Activated naive CD4-positive, alpha-beta T cell treated with anti-CD3 and anti-CD28 coated beads, Interleukin-2, amount 50 U/mL, for 72 hours (primary cell): ENCODE measurements at places on chromosomes 6 and 20.

DNA sequence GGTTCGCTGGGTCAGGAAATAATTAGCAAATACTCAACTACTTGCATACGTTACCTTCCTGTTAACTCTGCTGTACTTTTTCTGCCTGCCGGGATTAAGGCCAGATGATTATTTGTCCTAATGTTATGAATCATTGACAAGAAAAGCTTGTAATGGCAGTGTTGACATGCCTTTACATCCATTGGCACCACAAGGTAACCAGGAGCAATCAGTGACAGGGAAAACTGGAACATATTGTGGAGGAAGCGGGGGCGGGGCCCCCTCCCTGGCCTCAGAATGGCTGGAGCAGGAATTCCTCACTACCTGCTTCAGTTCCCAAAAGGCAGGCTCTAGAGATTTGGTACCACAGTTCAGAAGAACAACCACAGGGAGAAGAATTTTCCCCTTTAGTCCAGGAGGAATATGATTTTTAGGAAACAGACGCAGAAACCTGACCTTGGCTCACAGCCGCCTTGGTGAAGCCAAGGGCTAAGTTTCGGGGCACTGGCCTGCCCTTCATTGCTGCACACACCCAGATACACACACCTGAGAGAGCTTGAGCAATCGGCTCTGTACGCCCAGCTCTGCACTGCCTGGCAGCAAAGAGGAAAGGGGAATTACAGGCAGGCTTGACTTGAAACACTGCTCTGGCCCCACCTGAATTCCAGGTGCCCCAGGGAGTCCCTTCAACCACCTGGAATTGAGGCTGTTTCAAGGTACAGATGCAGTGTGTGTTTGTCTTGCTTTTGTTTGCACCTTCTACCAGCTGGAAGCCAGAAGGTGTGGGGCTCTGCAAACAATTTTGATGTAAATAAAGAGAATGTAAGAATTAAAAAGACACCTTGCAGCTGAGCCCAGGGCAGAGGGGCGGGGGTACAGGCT lies 89.8 kb downstream of the MYB start:
- DNase-seq = no peak

GRCh38 chr6:132971676-132972075 lies 157.3 kb downstream of the RPS12 start:
- no peak for DNase-seq

DNA sequence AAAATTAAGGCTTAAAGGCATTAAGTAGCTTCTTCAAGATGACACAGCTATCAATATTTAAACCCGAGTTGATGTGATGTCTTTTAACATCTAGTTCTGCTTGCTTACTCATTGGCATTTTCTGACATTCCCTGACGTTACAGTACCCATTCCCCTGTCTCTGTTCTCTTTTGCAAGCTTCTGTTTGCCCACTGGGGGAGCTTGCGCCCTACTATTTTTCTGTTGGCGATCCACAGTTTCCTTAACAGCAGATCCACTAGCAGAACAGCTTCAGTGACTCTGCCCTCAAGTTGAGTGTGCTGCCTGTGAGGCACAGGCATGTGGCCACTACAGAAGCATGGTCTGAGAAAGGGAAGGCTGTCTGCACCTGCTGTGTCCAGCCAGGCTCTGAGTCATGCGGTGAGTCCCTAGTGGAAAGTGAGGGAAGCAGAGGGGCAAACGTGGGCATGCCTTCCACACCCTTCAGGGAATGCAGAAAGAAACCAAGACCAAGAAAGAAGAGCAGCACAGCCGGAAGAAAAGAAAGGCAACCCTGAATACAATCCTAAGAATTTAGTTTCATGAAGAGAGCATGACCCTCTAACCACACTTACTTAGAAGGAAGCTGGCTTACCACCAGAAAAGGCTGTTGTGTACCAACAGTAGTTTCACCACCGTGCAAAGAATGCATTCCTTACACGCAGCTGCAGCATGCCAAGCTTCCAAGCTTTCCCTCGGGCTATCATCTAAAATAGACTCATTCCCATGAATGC lies 97.7 kb upstream of the VGLL2 start:
- DNase-seq = no peak

DNA sequence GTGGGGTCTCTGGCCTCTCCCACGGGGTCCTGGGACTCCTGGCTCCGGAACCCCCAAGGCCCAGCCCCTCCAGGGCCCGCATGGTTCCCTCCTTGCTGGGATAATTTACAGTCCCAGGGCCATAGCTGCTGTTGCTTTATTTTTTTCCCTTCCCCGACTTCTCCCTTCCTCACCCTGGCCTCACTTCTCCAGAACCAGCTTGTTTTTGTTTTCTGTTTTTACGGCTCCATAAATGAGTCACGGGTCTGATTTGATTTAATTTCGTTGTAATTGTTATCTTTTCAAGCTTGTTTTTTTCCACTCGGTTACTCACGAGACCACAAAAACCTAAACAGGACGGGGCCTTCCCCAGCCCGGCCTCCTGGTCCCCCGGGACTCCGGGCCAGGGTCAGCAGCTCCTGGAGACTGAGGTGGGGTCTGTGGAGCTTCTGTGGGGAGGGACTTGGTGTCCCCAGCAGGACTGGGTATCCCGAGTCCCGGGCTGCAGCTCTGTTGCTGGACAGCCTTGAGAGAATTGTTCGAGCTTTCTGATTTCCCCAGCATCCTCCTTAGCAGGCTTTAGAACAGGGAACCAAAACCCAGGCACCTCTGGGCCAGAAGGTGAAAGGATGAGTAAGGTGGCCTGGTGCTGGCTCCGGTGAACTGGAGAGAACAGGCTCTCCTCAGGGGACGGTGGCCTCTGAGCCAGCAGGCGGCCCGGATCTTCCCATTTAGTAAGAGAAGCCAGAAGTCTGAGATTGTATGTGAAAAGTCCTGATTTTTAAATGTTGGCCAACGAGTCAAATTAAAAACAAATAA lies 94.9 kb downstream of the CEBPB start:
- no peak for DNase-seq

- DNase-seq = no peak
Observed at GRCh38 chr6:41439524-41440418, 104.4 kb downstream of the NCR2 start.

GRCh38 chr6:52253494-52253893 lies 9.2 kb upstream of the IL17F start:
- DNase-seq = peak; percentile 50

GRCh38 chr20:48959899-48960550 lies 38.5 kb downstream of the ARFGEF2 start:
- no peak for DNase-seq

DNA sequence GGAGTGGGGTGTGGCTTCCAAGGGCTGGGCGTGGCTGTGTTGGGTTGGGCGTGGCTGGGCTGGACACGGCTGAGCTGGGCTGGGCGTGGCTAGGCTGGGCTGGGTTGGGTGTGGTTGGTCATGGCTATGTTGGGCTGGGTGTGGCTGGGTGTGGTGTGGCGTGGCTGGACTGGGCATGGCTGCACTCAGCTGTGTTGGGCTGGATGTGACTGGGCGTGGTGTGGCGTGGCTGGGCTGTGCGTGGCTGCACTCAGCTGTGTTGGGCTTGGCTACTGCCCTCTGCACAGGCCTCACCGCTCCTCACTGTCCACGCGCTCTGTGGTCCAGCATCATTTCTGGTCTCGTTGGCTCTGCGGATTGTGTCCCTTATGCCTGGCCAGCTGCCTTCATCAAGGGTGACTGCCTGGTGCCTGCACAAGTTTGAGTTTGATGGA lies 43.5 kb upstream of the SLCO4A1 start:
- no peak for DNase-seq

DNA sequence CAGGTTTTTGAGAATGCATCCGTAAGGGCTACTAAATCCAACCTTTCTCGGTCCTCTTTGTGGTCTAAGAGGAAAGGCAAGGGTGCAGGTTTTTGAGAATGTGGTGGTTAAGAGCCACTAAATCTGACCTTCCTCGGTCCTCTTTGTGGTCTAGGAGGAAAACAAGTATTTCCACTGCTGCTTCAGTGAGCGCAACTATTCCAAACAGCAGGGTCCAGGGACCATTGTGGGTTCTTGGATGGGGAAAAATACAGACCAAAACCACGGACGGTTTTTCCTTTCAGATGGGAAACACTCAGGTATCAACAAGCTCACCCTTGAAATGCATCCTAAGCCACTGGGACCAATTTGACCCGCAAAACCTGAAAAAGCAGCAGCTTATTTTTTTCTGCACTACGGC lies 21.9 kb downstream of the BTBD9 start:
- no peak for DNase-seq

DNA sequence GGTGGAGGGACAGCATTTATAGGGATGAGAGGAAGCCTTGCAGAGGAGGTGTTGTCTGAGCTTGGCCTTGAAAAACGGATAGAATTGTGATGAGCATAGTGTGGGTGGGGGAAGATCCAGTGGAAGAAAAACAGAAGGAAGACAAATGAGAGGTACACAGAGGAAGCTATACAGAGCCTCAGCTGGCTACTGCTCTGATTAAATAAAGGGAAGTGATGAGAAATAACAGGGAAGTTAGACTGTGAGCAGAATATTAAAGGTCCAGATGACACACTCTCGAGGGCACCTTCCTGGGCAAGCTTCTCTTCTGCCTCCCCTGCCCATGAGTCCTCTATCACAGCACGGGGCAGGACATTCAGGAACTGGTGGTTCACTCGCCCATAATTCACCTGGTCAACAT lies 182.3 kb downstream of the KIF16B start:
- no peak for DNase-seq

GRCh38 chr6:119043783-119044182 lies 34.7 kb downstream of the FAM184A start:
- no peak for DNase-seq

GRCh38 chr20:64062596-64063388 lies at the start of gene TCEA2:
Gene TCEA2 (plus strand): TSS chr20:64063198. CDS start chr20:64063313, 115 bp downstream.
- DNase-seq = peak; percentile 88

- no peak for DNase-seq
Observed at GRCh38 chr6:148509119-148509799, 166.6 kb downstream of the SASH1 start.

- no peak for DNase-seq
Observed at GRCh38 chr6:96934087-96934486, 9.6 kb downstream of the KLHL32 start.

GRCh38 chr6:3535033-3535775 lies 78.4 kb upstream of the SLC22A23 start:
- DNase-seq = no peak

DNA sequence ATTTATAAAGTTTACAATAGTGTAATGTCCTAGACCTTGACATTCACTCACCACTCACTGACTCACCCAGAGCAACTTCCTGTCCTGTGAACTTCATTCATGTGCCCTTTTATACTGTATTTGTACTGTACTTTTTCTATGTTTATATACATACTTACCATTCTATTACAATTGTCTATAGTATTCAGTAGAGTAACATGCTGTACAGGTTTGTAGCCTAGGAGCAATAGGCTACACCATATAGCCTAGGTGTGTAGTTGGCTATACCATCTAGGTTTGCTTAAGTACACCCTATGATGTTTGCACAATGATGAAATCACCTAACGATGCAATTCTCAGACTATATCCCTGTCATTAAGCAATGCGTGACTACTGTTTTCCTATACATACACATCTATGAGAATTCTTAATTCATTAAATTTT lies 17.5 kb downstream of the EDEM2 start:
- no peak for DNase-seq

GRCh38 chr6:53413326-53413725 lies 64.6 kb upstream of the ELOVL5 start:
- DNase-seq = no peak

DNA sequence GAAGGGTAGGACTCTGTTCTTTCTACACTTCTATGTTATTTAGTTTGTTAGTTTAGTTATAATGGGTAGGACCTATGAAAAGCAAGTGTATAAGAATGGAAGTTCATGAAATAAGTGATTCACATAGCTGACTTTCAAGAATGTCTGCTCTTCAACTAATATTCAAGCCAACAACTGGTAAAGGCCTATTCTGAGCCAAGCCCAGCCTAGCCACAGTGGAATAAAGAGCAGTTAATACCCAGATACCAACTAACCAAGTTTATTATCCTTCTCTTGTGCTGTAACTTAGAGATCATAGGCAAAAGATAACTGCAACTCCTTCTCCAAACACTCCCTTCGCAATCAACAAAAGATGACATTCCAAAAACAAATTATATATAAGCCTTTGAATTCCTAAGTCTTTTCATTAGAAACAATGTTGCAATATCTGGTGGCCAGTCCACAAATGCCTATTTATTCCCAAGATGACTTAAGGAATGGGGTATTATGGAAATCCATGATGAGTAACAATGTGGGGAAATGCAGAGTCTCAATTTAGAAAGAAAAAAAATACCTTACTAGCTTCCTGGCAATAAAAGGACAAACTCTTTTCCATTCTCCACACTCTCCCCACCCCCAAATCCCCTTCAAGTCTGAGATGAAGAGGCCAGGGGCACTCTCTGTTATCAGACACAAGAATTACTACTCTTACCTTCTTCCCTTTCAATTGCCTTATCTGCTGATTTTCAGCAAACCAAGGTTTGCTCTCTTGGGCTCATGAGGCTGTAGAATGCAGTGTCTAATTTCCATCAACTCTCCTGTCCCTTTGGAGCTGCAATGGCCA lies 27.4 kb downstream of the BTBD9 start:
- no peak for DNase-seq

GRCh38 chr6:47722194-47722593 lies 23.8 kb downstream of the ADGRF4 start:
- DNase-seq = no peak

GRCh38 chr6:89244241-89244985 lies 27.3 kb upstream of the GABRR1 start:
- no peak for DNase-seq

DNA sequence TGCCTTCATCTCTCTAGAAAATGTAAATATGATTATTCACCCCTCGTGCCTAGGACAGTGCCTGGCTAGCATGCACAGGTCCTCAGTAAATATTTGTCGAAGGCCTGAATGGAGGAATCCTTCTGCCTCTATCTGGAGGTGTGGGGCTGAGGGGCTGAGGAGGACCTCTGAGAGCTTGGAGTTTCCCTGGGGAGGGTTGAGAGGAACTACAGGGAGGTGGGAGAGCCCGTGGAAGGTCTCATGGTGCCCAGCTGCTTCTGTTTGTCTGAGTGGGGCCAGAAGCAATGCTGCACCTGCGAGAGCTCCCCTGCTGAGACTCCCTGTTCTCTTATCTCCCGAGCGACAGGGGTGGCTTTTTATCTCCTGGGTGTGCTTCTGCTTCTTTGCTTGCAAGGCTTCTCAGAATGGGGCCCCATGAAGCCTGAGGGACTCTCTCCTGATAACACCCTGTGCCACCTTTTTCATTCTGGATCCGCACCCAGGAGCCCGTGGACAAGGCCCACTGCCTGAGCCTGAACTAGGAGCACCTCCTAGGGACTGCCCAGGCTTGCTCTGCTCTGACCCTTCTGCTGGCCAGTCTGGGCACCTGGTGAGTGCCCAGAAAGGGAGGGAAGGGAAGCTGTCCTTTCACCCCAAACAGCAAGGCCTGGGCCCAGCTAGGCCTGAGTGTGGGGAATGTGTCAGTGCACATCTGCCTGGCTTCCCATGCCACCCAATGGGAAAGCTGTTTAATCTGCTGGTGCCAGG lies 2.4 kb downstream of the SLC29A1 start:
- no peak for DNase-seq

DNA sequence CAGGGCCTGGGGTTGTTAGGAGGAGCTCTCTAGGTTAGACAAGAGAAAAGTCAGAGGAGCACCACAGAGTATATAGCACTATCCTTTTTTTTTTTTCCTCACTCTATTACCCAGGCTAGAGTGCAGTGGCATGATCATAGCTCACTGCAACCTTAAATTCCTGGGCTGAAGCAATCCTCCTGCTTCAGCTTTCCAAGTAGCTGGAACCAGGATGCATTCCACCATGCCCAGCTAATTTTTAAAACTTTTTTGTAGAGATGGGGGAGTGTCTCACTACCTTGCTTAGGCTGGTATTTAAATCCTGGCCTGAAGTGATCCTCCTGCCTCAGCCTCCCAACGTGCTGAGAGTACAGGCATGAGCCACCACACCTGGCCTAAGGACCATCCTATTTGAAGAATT lies 19.3 kb upstream of the AKIRIN2 start:
- no peak for DNase-seq
